GM23248 (cell line): ENCODE measurements at places on chromosomes 13 and 19. TPM values are rescaled to one million over a fixed set of nuclear protein-coding genes. Genes with fewer than 3 reads are reported as not detected.
A peak's percentile ranks its signal among the peaks of the same experiment; 100 is the strongest.

DNA sequence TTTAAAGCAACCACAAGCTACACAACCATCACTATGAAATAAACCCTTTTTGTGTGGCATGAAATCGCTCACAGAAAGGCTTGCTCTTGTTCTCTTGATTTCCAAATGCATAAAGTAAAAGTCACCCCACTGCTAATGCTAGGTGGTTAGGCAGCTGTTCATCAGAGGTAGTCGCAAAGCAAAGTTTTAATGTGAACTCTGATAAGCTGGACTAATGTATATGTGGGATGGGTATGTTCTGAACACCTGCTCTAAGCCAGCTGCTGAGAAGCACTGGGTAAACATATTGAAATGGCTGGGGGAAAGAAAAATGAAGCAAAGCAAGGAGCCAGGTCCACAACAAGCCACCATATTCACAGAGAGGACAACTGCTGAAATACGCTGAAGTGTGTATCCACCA lies 142.3 kb downstream of the KLF12 start:
- H3K4me1 ChIP-seq: no peaks in the 10 kb centered on the region
- no peaks in the 10 kb centered on the region for H3K27me3 ChIP-seq
- H3K27ac ChIP-seq: no peak overlapping the region
- H3K4me3 ChIP-seq: no peak overlapping the region
- DNase-seq: no peak
- 0 out of 2 replicates have a peak, but pooled peaks cover 4% of the 10 kb centered on the region for H3K36me3 ChIP-seq

DNA sequence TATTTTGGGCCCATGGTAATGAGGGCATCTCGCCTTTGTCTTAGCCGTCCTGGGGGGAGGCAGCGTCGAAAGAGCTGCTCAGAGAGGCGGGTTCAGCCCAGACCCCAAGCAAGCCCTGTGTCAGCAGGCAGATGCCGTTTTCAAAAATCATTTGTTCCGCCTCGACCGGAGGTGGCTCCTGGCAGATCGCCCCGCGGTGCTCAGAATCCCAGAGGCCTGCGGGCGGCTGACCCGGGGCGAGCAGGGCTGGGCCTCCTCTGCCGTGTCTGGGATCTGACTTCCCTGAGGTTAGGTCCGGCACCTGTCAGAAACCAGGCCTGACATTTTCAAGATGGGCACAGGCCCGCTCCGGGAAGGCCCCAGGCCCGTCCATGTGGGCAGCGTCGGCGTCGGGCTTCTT lies 36.1 kb downstream of the CRTC1 start:
- H3K4me1 ChIP-seq: no peaks in the 10 kb centered on the region
- no peak overlapping the region for H3K4me3 ChIP-seq
- no peak overlapping the region for H3K27ac ChIP-seq
- H3K27me3 ChIP-seq: no peaks in the 10 kb centered on the region
- H3K36me3 ChIP-seq: no peaks in the 10 kb centered on the region

- H3K4me1 ChIP-seq: peaks cover 24% of the 10 kb centered on the region
- no peaks in the 10 kb centered on the region for H3K27me3 ChIP-seq
- no peak overlapping the region for H3K27ac ChIP-seq
Observed at GRCh38 chr19:48961051-48961649, 4.0 kb upstream of the FTL start.

DNA sequence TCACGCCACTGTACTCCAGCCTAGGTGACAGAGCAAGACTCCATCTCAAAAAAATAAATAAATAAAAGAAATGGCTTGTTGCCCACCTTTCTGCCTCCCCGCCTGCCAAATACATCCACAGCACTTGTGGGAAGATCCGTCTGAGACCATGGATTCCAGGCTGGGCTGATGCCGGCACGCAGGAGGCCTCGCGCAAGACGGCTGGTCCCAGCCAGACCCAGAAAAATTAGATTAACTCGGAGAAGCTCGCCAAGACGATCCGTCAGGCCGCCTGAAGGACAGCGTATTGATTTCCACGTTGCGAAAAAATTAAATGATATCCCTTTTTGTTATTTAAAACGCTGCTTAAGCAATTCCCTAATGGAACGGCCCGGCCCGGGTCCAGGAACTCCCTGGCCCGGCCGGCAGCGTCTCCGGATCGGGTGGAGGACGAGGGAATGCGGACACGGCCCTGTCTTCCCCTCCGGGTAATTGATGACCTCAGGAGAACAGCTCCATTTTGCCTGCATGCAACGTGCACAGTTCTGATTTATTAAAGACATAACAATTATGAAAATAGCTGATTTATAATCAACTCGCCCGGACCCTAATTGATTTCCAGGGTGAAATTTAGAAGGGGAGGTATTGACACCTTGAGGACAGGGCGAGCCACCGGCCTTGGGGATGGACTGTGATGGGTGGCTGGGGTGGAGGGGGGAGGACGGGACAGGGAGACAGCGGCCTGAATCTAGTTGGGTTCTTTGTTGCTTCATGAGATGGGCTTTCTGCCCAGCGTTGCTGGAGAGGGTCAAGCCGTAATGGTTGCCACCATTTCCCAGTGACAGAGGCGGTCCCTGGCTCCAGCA lies 52.1 kb downstream of the ZNRF4 start:
- no peak for DNase-seq
- no peak overlapping the region for H3K27ac ChIP-seq
- no peak overlapping the region for H3K4me3 ChIP-seq
- no peaks in the 10 kb centered on the region for H3K36me3 ChIP-seq
- no peaks in the 10 kb centered on the region for H3K4me1 ChIP-seq

GRCh38 chr13:74555651-74556420 lies 421.6 kb upstream of the KLF12 start:
- DNase-seq: no peak
- no peaks in the 10 kb centered on the region for H3K27me3 ChIP-seq
- no peak overlapping the region for H3K4me3 ChIP-seq
- H3K27ac ChIP-seq: no peak overlapping the region

- H3K36me3 ChIP-seq: no peaks in the 10 kb centered on the region
- H3K4me3 ChIP-seq: no peak overlapping the region
- no peaks in the 10 kb centered on the region for H3K27me3 ChIP-seq
- H3K4me1 ChIP-seq: peaks cover 9% of the 10 kb centered on the region
- no peak for DNase-seq
Observed at GRCh38 chr13:93422980-93423543, 196.5 kb downstream of the GPC6 start.

DNA sequence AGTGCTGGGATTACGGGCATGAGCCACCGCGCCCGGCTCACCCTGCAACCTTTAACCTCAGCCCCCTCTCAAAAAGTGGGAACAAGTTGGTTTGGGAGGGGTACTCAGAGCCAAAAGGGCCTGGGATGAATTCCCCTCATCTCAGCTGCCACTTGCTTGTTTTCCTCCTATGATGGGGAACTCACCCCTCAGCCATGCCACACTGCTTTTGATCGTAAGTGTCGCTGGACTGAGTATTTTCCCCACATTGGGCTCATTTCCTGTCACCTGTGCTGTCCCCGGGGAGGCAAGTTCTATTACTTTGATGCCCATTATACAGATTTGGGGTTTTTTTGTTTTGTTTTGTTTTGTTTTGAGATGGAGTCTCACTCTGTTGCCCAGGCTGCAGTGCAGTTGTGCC lies 6.5 kb downstream of the R3HDM4 start:
- no peaks in the 10 kb centered on the region for H3K36me3 ChIP-seq
- no peak for DNase-seq
- H3K27me3 ChIP-seq: no peaks in the 10 kb centered on the region
- no peak overlapping the region for H3K4me3 ChIP-seq

- H3K27me3 ChIP-seq: no peaks in the 10 kb centered on the region
- H3K4me1 ChIP-seq: no peaks in the 10 kb centered on the region
- no peaks in the 10 kb centered on the region for H3K36me3 ChIP-seq
- no peak overlapping the region for H3K4me3 ChIP-seq
- H3K27ac ChIP-seq: no peak overlapping the region
Observed at GRCh38 chr13:112165712-112166111, 98.8 kb downstream of the SOX1 start.

DNA sequence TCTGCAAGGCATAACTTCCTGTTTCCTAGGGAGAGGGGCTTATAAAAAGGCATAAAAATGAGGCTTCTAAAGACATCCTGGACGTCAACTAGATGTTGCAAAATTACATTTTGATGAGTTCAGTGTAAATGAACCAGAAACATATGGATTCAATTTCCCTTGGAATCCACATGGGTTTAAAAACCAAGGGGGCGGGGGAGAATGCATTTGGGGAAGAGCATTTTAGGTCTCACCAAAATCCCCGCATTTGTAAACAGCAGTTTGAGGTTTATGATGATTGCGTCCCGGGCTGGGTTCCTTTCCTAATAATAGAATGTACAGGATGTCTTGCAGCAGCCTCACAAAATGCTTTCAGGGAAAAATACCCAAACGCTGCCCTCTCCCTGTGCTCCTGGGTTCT lies 407.8 kb downstream of the ZNF536 start:
- DNase-seq: no peak
- H3K27ac ChIP-seq: no peak overlapping the region
- H3K36me3 ChIP-seq: no peaks in the 10 kb centered on the region
- H3K4me3 ChIP-seq: no peak overlapping the region
- H3K4me1 ChIP-seq: no peaks in the 10 kb centered on the region

GRCh38 chr19:13022859-13023636 lies 27.8 kb downstream of the NFIX start:
- DNase-seq: peak; percentile 96
- H3K4me1 ChIP-seq: peaks cover 54% of the 10 kb centered on the region
- peak overlapping the region; percentile 85 for H3K4me3 ChIP-seq
- peak overlapping the region; percentile 99 for H3K27ac ChIP-seq
- 0 out of 2 replicates have a peak, but pooled peaks cover 3% of the 10 kb centered on the region for H3K36me3 ChIP-seq

- H3K27ac ChIP-seq: no peak overlapping the region
- no peak for DNase-seq
- H3K4me3 ChIP-seq: no peak overlapping the region
- H3K36me3 ChIP-seq: no peaks in the 10 kb centered on the region
- H3K4me1 ChIP-seq: no peaks in the 10 kb centered on the region
- H3K27me3 ChIP-seq: no peaks in the 10 kb centered on the region
Observed at GRCh38 chr19:50233308-50233910, 30.0 kb downstream of the MYH14 start.

Gene FXYD1
- total RNA-seq: 0.43 TPM in 1 of 2 replicates, not detected in the other

Gene CATSPERD
- total RNA-seq: 0.22 TPM in 1 of 2 replicates, not detected in the other

Gene BLVRB
- total RNA-seq: 50.7 and 71.1 TPM in 2 replicates
